ENCODE measurements at places on chromosomes 6 and 20.

DNA sequence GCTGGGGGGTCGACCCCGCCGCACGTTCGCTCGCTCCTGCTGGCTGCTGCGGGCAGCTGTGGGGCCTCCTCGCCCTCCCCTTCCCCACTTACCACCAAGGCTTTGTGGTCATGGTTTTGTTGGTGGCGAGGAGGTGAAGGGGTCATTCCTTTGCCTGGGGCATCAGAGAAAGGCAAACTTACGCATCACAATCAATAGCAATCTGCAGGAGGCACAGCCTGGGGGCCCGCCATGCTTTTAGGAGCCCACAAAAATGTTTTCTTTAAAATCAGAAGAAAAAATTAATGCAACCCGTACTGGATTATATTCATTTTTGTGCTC, 137.0 kb downstream of the IMPG1 start:
- DNase-seq = no peak

DNA sequence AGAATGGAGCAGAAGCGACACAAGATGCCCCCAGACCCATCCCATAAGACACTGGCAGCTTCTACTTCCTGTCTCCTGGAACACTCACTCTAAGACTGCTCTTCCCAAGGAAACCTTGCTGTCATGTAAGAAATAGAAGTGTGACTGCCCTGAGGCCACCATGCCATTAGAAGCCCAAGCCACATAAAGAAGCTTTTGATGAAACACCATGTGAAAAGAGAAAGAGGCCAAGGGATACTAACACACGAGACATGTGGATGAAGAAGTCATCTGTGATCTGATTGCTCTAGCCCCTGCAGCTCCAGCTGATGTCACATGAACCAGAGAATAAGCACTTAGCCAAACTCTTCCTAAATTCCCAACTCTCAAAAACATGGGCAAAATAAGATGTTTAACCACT, 117.9 kb upstream of the PCSK2 start:
- DNase-seq = no peak

DNA sequence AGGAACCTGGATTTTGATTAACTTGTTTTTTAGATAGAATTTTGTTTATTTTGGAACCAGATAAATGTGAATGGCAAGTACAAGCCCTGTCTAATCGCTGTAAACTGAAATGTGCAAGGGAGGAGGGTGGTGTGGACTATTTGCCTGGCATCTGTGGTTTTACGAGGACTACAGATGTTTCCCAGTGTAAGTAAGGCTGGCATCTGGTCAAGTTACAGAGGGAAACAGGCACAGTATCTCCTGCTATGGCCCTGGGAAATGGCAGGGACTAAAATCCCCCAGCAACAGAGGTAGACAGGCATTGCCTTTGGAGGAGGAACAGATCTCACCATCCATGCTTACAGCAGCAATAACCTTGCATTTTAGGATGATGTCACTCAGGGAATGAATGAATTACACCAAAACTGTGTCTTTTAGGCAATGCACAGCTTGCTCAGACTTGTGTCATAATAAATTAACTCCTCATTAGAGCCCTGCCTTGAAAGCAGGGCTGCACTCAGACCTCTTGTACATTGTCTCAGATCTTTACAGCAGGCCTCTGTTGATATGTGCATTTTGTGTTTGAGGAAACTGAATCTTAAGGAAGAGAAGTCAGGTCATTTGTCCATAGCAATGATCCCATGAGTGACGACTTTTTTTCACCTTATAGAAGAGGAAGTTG, 96.2 kb downstream of the TCP11 start:
- no peak for DNase-seq

DNA sequence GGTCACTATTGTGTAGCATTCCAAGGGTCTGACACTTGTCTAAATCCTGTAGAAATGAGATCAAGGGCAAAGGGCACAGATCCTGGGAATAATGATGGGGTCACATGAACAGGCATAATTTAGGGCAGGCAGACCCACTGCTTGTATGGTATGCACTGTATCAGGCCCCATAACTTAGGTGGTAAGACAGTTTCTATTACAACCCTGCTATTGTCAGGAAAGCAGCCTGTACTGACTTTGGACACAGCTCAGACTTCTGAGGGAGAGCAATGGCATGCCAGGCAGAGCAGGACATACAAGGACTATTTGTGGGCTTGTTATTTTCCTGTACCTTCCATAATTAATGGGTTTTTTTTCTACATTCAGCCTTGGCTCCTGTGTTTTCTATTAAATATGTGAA, 286.8 kb downstream of the PKHD1 start:
- DNase-seq = no peak

- DNase-seq = no peak
Measured at GRCh38 chr20:44716309-44717106, 1.3 kb downstream of the CCN5 start.

DNA sequence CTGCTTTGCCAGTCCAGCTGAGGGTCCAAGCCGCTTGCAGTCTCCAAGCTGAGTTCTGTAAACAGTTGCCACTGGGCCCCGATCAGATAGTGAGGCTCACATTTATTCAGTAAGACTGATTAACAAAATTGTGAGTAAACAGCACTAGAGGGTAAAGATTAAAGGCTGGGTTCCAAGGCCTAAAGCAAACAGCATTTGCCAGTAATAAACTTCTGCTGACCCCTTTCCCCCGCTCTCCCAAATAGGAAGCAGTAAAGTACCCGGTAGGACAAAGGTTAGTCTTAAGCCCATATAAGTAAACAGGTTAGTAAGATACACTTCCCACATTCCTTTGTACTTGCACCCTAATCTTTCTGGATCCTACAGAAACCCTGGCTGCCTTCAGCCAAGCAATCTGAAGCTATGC, 181.8 kb downstream of the MEI4 start:
- no peak for DNase-seq

DNA sequence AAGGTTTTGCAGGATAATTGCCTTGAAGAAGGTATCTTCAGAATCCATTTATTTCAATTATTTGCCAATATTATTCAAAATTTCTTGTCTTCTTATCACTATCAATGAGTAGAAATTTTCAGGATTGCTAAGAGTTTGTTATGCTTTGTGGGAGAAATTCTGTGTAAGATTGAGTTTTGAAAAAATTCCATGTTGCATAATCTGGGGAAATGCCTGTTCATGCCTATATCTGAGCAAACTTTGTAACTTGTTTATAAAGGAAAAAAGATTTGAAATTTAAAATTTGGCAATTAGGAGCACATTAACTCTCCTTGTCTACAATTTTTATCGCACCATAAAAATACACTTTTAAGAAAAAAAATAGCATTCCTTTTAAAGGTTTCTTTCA, 39.8 kb upstream of the EDN1 start:
- DNase-seq = no peak

GRCh38 chr6:159033160-159034049, 11.4 kb downstream of the TAGAP start:
- no peak for DNase-seq

GRCh38 chr20:37869334-37869861, 33.5 kb upstream of the VSTM2L start:
- no peak for DNase-seq

GRCh38 chr20:58611236-58612030, 39.6 kb upstream of the STX16 start:
- no peak for DNase-seq

DNA sequence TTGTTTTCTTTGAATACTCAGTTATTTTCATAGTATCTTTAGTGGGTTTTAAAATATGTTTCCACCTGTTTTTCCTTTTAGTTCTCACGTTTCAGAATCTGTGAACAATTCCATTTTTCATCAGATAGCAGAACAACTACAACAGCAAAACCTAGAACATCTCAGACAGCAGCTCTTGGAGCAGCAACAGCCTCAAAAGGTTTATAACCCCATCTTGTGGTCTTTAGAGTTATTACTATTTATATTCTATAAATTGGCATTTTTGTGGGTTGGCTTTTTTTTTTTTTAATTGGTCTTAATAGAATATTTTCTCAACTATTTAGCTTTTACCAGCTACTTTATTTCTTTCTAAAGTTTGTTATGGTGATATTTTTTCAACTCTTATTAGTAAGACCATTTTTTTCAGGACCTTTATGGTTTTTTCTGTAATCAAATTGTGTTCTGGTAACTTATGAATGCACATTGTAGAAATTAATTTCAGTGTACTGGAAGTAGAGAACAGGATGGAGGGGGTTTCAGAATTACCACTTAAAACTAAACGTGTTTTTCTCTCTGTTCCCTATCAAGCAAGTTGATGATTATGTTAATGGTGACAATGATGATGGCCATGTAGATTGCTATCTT, 72.2 kb downstream of the SCAF8 start:
- no peak for DNase-seq

- DNase-seq = peak; percentile 4
Measured at GRCh38 chr6:35474131-35474941, 6.1 kb downstream of the RPL10A start.

DNA sequence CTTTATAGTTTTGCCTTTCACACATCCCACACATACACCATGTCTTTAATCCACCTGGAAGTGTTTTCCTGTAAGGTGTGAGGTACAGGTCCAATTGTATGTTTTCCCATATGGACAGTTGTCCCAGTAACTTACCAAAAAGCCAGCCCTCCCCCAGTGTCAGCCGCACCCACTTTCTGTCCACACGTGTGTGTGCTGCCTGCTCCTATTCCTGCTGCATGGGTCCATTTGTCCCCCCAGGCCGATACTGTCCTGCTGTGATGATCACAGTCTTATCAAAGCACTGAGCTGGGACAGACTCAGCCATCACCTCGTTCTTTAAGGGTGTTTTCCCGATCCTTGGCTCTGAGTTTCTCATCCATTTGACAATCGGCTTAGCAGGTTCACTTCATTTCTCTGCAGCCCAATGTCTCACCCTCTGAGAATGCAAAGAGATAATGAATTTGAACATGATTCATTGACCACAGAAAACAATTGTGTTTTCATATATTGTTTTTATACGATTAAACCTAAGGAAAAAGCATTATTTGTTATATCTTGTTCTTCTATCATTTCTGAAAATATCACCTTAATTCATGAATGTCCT, 9.6 kb downstream of the VSX1 start:
- DNase-seq = no peak

DNA sequence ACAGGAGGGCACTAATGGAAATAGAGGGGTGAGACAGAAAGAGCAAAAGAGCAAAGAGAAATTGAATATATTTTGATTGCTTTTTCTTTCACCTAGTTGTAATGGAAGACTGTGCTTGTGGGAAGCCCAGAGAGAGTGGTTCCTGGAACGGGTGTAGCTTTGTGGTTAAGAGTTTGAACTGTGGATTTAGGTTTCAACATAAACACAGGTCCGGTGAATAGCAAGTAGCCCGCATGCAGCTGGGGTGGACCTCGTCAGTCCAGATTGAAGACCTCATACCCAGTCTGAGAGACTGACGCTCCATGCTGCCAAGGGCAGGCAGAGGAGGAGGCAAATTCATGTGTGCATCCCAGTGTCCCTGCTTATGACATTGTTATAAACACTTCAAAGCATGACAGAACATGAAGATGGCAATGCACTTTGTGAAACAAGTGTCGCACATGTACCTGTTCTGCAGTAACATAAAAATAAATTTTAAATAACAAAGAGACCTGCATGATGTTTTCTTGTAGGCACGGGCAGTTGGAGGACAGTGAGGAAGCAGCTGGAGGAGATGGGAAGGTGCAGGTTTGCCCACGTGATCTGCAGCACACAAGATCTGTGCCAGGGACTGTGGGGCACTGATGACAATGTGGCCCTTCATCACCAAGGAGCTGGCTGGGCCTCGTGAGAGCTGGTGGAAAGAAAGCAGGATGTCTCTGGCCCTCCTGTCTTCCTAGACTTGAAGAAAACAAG, 220.5 kb upstream of the SSTR4 start:
- DNase-seq = no peak

DNA sequence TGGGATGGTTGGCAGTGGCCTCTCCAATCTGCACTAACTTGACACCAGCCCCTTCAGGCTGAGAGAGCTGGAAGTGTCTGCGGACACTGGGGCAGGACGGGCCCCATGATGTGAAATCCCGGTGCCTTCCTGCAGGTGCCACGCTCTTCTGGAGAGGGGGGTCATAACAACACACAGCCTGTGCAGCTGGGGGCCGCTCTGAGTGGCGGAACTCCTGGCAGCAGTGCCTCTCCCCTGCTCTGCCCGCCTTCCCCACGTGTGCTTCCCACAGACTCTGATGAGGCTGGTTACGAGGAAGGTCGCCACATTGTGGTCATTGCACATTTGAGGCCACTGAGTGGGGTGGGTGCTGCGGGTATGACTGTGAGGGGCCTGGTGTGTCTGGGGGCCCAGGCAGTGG, 145.2 kb downstream of the DTNBP1 start:
- DNase-seq = no peak

- DNase-seq = no peak
Measured at GRCh38 chr6:135419162-135419561, 78.4 kb downstream of the AHI1 start.

GRCh38 chr6:138115877-138116660, 8.8 kb upstream of the PERP start:
- DNase-seq = peak; percentile 33

GRCh38 chr20:32443386-32443974, 85.3 kb downstream of the ASXL1 start:
- DNase-seq = peak; percentile 2

- no peak for DNase-seq
Measured at GRCh38 chr20:24892522-24892921, 56.5 kb upstream of the CST7 start.

DNA sequence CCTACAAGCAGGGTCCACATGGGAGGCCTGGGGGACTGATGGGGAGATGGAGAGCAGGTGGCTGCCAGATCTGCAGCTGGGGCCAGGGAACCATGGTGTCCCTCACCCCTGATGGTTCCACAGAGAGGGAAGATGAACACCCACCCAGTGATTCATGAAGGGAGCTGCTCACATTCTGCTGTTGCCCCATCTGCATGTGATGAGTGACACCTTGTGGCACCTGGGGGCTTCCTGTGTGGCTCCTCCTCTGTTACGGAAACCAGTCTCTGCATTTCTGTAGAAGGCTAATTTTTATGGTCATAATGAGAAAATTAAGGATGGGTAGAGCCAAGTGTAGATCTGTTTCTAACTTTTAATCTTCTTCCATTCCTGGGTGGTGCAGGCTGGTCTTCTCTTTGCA, 217.1 kb downstream of the SMOC2 start:
- DNase-seq = no peak

GRCh38 chr20:18553746-18554145, 13.5 kb upstream of the SMIM26 start:
- no peak for DNase-seq

DNA sequence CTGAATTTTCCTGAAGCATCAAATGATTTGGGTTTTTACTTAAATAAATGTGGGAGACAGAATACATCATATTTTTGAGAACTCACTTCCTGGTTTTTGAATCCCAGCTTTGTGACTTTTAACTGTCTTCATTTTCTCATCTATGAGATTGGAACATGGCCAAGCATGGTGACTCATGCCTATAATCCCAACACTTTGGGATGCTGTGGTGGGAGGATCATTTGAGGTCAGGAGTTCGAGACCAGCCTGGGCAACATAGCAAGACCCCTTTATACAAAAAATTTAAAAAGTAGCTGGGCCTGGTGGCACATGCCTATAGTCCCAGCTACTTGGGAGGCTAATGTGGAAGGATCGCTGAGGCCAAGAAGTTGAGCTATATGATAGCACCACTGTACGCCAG, 122.3 kb downstream of the QKI start:
- no peak for DNase-seq
